Pulmonary artery endothelial cell (primary cell): ENCODE measurements at places on chromosomes 7 and 10.
A peak's percentile ranks its signal among the peaks of the same experiment; 100 is the strongest.

DNA sequence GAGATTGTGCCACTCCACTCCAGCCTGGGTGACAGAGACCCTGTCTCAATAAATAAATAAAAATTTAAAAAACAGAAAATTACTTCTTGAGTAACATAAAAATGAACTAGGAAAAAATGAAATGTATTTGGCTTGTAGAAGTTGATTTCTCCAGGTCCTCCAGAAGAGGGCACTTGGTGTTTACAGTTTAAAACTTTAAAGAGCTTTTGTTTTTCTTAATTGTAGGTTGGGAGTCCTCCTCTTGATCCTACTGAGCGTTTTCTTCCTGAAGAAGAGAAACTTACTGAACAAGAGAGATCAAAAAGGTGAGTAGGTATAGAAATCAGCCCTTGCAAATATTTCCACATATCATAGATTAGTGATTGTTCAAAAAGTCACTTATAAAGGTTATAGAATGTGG, 16.2 kb downstream of the KIFBP start:
- DNase-seq, result peak; percentile 30

- no peak for DNase-seq
Measured at GRCh38 chr10:35006836-35007235, 83.3 kb downstream of the CUL2 start.

DNA sequence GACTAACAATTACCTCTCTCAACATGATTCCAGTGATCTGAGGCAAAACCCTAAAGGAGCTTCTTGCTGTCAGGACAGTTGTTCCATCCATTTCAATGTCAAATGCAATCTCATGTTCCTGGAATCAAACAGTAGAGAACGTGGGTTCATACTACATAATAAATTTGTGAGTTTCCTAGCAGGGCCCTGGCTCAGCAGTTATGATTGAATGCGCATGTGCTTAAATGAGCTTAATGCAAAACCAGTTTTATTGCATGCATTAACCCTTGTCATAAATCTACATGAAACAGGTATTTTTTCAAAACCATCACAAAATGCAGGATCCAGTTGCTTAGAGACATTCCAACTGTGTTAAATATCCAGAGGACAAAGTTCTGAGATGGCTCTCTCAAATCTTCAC, 225.4 kb upstream of the TMEM72 start:
- DNase-seq, result no peak

DNA sequence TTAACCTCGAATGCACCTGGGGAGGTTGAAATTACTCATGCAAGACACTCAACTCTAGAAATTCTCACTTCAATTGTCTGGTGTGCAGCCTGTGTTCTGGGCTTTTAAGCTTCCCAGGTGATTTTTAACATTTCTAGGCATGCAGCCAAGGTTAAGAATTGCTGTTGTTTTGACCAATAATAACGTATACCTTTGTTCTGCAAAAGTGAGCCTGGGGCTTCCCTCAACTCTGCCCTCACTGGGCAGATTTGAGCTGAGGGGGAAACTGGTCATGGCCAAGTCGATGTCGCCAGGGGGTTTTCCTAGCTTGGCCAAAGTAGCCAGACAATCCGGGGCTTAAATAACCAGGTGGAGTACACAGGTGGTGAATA, 568 bp downstream of the PRSS2 start:
- DNase-seq, result no peak

DNA sequence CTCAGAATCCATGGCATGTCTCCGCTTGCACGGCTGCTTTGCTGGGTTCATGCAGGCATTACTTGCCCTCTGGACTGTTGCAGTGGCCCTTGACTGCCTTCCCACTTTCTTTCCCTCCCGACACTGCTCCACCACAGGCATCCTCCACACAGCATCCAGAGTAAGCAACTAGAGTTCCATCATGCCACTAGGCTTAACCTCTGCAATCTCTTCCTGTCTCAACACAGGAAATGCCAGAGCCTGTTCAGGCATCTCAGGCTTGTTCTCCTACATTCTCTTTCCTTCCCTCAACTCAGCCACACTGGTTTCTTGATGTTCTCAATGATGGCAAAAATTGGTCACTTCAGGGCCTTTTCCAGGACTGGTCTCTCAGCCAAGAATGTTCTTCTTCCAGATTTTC, 284.5 kb upstream of the KLF6 start:
- DNase-seq, result no peak

GRCh38 chr7:22008683-22009082, 63.0 kb upstream of the CDCA7L start:
- DNase-seq, result no peak

- no peak for DNase-seq
Measured at GRCh38 chr7:148585399-148585798, 5.2 kb upstream of the C7orf33 start.

- DNase-seq, result no peak
Measured at GRCh38 chr7:134761266-134761665, 18.2 kb upstream of the CALD1 start.

DNA sequence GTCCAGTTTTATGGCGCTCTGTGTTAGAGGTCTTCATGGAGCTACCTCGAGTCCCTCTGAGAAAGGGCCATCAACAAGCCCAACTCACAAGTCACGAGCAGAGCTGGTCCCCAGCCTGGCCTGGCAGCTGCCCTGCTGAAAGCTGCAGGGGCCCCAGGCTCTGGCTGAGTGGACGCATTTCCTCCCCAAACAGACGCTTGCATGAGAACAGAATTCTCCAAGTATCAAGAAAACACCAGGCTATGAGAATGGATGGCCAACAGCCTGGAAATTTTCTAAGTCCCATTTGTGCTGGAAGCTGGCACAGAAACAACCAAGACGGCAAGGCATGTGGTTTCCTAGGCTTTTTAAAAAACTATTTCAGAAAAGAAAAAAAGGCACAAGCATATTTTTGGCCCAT, 114.8 kb downstream of the FAM53B start:
- DNase-seq, result no peak

DNA sequence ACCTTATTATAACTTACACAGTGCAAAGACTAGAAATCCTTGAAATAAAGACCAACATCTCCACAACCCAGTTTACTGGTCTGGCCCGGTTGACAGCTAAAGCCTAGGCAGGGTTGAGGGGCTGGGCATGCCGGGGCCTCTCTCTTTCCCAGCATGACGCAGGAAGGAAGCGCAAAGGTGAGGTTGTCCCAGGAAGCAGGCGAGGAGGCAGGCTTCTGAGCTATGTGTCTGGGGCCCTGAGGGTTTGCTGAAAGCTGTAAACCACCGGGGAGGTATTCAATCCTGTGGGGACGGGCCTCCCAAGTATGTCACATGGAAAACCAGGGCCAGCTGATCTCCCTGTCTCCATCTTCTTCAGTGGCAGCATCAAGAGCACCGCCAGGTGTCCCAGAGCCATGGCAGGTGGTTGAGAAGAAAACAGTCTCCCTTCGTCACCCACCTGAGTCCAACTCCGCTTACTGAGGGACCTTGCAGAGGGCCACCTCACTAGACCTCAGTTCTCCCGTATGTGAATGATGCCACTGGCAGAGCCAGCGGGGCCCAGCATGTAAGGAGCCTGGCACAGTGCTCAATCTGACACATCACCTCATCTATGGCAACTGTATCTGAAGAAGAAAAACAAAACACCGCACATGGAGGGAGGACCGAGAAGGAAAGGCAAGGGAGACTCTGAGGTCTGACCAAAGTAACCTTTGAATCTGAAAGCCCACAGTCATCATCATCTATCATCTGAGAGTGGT, 49.5 kb downstream of the FAM53B start:
- no peak for DNase-seq

DNA sequence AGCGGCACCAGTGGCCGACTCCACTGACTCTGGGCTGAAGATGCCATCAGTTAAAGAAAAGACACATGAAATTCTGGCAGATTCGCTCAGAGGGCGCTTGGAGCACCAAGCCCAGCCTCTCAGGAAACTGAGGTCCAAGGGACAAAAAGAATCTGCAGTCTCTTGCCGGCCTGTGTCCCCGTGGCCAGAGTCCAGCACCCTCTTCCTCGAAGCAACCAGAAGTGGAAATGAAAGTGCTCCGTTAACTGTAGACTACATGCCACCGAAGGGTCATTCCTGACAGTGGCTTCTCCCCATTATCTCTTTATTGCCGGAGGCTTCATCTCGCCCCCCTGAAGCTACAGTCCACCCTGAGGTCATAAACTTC, 1.0 kb upstream of the CHST15 start:
- DNase-seq, result no peak

- DNase-seq, result no peak
Measured at GRCh38 chr10:116687633-116688032, 54.7 kb downstream of the HSPA12A start.
